ENCODE measurements at places on chromosomes 2 and 18. TPM values are rescaled to one million over a fixed set of nuclear protein-coding genes. Genes with fewer than 3 reads are reported as not detected.

DNA sequence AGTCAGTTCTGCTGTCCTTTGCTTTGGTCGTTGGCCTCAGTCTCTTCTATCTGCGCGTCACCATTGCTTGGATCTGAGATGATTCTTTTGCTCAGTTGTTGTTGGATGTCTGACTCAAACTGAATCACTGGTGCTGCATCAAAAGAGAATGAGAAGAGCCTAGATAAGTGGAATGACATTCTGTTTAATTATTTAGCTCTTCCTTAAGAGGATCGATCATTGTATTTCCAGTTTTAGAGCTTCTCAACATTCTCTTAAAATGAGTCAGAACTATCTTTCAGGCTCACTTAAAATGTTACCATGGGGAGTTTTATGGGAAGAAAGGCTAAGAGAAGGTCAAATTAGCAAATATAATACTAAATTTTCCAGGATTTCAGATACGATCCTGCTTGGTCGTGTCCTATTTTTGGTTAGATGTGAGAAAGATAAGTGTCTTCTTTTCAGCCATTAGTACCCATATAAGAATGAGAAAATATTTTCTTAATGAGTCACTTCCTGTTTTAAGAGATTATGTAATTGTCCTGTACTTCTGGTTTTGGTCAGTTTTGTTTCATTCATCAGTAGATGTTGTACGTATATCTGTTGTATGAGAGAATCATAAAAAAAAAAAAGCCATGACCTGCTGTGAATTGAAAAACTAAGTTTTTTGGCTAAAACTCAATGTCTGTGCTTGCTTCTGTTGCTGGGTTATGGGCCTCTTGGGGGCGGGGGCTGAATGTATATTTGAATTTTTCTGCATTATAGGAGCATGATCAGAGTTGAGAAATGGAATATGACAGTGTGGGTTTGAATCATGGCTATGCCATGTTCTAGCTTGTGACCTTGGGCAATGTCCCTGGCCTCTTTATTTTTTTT, 31.6 kb upstream of the CASP10 start:
- DNase-seq: peak; percentile 98

GRCh38 chr2:27086090-27086723, 365 bp upstream of the KHK start:
- DNase-seq: peak; percentile 73

- no peak for DNase-seq
Measured at GRCh38 chr2:175914846-175915245, 87.2 kb downstream of the LNPK start.

The SERPINB10 gene
- total RNA-seq: 2.3 TPM

DNA sequence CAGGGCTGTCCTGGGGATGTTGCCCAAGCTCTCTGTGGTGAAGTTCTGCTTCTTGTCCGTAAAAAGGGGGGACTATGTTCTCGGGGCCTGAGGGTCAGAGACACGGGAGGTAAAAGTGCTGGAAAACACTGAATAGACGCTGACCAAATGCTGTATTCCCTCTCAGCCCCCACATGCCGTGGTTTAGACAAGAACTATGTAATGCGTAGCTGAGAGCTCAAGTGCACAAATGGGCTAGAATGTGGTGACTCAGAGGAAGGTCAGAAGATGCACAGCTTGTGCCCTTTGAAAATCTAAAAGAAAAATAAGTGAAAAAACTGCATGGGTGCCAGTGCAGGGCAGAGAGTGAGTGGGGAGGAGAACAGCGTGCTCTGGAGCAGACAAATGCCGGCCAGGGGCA, 80.3 kb upstream of the MAP4K4 start:
- no peak for DNase-seq

- no peak for DNase-seq
Measured at GRCh38 chr18:58452454-58453166, 176.3 kb downstream of the ALPK2 start.

- no peak for DNase-seq
Measured at GRCh38 chr2:45274250-45274926, 265.1 kb upstream of the SIX2 start.

The SKOR2 gene
- total RNA-seq: not detected

DNA sequence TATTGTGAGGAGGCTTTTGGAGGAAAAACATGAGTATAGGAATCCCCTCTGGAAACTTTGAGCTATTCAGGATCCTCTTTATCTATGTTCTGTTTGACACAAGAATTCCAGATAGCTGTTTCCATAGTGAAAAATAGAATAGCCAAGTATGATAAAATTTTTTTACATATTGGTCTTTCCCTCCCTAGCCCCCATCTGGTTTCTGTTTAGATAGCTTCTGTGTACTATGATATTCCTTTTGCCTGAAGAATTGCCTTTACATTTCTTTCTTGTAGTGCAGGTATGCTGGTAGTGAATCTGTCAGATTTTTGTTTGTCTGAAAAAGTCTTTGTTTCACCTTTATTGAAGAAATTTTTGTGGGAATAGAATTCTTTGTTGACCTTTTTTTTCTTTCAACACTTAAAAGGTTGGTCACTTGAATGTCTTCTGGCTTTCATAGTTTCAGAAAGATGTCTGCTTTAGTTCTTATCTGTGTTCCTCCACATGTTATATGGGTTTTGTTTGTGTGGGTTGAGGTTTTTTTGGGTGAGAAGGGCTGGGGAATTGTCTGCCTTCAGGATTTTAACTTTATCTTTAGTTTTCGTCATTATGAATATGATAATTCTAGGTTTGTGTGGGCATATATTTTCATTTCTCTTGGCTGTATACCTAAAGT, 29.9 kb upstream of the FBLN7 start:
- DNase-seq: no peak

The MC5R gene
- not detected for total RNA-seq

GRCh38 chr2:98936353-98937351, 627 bp upstream of the CRACDL start:
- no peak for DNase-seq

GRCh38 chr2:181516992-181517391, 59.8 kb downstream of the ITGA4 start:
- DNase-seq: no peak

- no peak for DNase-seq
Measured at GRCh38 chr2:16413285-16413684, 252.3 kb downstream of the CYRIA start.

The KCNG3 gene
- not detected for total RNA-seq

DNA sequence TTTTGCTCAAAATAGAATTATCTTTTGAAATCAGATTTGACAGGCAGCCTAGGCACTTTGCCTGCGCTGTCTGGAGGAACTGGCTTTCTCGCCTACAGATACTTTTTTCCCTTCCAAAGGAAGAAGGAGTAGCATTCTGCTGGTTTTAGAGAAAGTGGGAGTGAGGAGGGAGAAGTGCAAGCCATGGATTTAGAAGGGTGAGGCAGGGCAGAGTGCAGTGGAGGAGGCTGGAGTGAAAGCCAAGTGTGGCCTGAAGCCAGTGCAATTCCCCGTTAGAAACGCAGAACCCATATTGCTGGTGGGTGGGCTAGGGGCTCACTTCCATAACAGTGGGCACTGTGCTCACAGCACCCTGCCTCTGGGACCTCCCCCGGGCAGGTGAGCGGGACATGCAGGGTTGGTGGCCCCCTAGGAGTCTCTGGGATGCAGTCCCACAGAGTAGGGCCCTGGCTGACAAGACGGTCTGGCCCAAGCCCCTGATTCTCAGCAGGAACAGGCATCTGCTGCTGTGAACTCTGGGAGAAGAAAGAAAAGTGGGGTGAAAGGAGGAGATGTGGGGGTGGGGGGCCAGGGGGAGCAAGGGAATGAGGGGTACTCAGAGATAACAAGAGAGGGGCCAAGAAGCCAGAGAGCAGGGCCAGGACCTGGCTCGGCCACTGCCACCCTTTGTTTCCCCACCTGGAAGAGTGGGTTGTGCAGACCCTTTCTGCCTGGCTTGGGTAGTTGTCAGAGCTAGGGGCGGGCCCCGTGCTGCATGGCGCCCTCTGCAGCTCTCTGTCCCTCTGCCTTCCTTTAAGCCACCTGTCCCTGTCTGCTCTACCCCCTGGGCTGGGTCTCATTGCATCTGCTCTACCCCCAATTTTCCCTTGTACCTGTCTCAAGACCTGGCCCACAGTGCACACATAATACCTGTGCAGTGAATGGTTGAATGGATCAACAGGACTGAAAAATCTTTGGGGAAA, 273.5 kb upstream of the HS6ST1 start:
- no peak for DNase-seq

Measured in foreskin keratinocyte (primary cell).